ENCODE measurements at places on chromosomes 16 and 17. TPM values are rescaled to one million over a fixed set of nuclear protein-coding genes. Genes with fewer than 3 reads are reported as not detected.

KLHL10 gene
- not detected for polyA plus RNA-seq

ALOX12 gene
- 0.40 TPM for polyA plus RNA-seq

CRAMP1 gene
- 9.9 TPM for polyA plus RNA-seq

NOB1 gene
- 28.0 TPM for polyA plus RNA-seq

FA2H gene
- 7.8 TPM for polyA plus RNA-seq

TBC1D3C gene
- polyA plus RNA-seq, result not detected

SYCE1L gene
- polyA plus RNA-seq, result 16.6 TPM

TMEM97 gene
- polyA plus RNA-seq, result 63.6 TPM

TPSD1 gene
- polyA plus RNA-seq, result not detected

IRX5 gene
- polyA plus RNA-seq, result 1.7 TPM

ABCA8 gene
- polyA plus RNA-seq, result 2.4 TPM

KIF1C gene
- polyA plus RNA-seq, result 65.2 TPM

LRRC36 gene
- 0.69 TPM for polyA plus RNA-seq

Data from hepatocyte (in vitro differentiated cells).